ENCODE measurements at places on chromosomes 5 and 9. TPM values are rescaled to one million over a fixed set of nuclear protein-coding genes. Genes with fewer than 3 reads are reported as not detected.

GRCh38 chr9:98807814-98808195, 335 bp downstream of the GALNT12 start:
- H3K4me1 ChIP-seq, result peaks cover 17% of the 10 kb centered on the region
- H3K4me3 ChIP-seq, result peak overlapping the region; percentile 39
- H3K27ac ChIP-seq, result no peak overlapping the region
- no peaks in the 10 kb centered on the region for H3K27me3 ChIP-seq

DNA sequence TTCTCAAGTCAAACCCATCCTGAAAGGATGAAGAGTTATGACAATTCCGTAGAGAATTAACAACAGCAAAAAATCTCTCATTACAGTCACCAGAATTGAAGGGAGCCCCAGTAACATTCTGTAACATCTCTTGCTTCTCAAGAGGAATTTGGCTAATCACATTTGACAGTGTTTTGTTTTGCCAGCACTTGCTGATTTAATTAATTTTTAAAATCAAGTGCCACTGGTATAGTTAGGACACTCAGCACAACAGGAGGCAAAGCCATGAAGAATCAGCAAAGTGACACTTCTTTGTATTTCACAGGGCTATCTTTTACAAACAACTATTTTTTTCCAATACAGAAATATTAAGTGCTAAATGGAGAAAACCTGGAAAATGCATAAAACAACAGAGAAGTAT, 152.8 kb downstream of the MCTP1 start:
- H3K4me1 ChIP-seq, result no peaks in the 10 kb centered on the region
- no peaks in the 10 kb centered on the region for H3K36me3 ChIP-seq
- H3K27ac ChIP-seq, result no peak overlapping the region
- no peak for DNase-seq
- no peak overlapping the region for H3K4me3 ChIP-seq
- no peaks in the 10 kb centered on the region for H3K27me3 ChIP-seq

DNA sequence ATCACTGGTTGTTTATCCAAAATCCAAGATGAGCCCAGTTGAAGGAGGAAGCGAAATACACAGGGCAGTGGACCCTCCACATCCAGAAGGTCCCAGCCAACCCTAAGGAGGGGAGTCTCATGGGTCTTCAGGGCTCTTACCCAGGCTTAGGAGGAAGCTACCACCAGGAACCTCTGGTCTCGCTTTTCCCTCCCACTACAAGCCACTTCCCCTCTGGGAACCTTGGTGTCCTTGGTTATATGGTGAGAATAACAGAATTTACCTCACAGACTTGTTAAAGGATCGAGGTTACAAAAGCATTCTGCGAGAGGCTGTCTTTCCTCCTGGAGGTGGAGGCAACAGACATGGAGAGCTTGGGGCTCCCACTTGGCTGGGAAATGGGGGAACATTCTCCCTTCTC, 3.4 kb downstream of the HIGD2A start:
- DNase-seq, result no peak
- no peak overlapping the region for H3K27ac ChIP-seq
- H3K4me1 ChIP-seq, result peaks cover 24% of the 10 kb centered on the region
- H3K27me3 ChIP-seq, result no peaks in the 10 kb centered on the region

DNA sequence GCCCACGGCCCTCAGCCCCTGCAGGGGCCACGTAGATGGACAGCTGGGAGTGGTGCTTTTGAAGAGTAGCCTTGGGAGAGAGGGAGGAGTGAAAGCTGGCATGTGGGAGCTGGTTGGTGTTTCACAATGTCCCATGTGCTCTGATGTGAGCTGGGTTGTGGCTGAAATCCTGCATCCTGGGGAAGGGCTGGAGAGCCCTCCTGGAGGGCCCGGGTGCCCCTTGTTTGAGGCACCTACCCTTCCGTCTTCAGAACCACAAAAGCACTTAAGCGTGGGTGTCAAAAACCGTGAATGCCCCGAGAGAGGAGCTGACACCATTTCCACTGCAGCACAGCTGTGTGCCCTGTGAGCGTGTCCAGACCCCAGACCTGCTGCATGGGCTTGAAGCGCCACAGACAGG, 199.1 kb upstream of the ZNF618 start:
- H3K4me1 ChIP-seq, result no peaks in the 10 kb centered on the region
- H3K36me3 ChIP-seq, result no peaks in the 10 kb centered on the region
- no peak overlapping the region for H3K27ac ChIP-seq
- H3K4me3 ChIP-seq, result no peak overlapping the region
- no peaks in the 10 kb centered on the region for H3K27me3 ChIP-seq

- no peak overlapping the region for H3K27ac ChIP-seq
- H3K4me1 ChIP-seq, result no peaks in the 10 kb centered on the region
- H3K4me3 ChIP-seq, result no peak overlapping the region
- no peaks in the 10 kb centered on the region for H3K27me3 ChIP-seq
- no peak for DNase-seq
- no peaks in the 10 kb centered on the region for H3K36me3 ChIP-seq
Observed at GRCh38 chr9:82354279-82354659, 365.7 kb downstream of the SPATA31D1 start.

DNA sequence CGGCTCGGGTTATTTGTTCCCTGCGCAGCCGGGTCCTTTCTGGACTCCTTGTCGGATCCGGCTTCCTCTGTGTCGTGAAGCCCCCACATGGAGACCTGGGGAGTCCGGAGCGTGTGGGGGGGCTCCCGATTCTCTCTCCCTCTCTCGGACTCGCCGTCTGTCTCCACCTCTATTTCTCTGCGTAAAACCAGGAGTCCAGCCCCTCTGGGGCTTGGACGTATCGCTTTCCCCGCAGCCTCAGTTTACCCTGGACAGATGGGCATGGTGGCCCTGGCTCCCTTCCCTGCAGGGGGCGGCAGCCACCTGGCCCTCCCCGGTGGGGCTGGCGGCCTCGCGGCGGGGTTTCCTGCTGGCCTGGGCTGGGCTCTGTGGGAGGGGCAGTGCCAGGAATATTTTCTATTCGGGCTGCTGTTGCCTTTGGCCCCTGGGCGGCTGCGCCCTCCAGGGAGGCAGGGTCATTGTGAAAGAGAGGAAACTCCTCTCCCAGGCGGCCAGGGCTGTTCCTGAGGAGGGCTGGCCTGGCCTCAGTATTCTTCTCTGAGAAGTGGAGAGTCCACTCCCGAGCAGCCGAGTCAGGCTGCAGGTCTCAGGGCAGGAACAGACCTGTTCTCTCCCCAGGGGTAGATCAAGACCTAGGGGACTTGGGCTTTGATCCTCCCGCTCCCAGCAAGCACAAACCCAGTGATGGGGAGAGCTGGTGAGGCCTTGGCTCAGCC, 665 bp downstream of the ASS1 start:
- peaks cover 6% of the 10 kb centered on the region for H3K27me3 ChIP-seq

DNA sequence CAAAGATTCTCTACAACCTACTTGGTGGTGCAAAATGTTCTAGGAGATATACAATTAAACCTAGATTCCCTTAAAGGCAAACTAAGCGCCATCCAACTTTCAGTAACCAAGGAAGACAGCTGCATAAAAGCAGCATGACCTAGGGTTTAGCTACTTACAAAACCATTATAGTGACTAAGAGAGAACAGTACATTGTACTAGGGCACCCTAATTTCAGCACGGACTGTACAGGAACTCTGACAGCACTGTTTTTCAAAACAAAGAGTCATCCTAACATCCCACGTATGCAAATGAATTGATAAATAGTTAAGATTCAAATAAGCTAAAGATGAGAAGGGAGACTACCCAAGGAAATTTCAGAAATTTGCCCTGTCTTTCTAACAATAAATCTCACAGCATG, 30.0 kb downstream of the STRBP start:
- H3K36me3 ChIP-seq, result no peaks in the 10 kb centered on the region
- H3K27ac ChIP-seq, result no peak overlapping the region
- H3K4me3 ChIP-seq, result no peak overlapping the region
- H3K4me1 ChIP-seq, result peaks cover 4% of the 10 kb centered on the region
- no peaks in the 10 kb centered on the region for H3K27me3 ChIP-seq

ENTREP1 gene
- 0.20 TPM for total RNA-seq

TMED7 gene
- total RNA-seq, result 47.5 TPM

KCNV2 gene
- not detected for total RNA-seq

ANKDD1B gene
- total RNA-seq, result 0.61 TPM

DMRTA1 gene
- not detected for total RNA-seq

TSSK1B gene
- not detected for total RNA-seq

SOHLH1 gene
- not detected for total RNA-seq

PLCXD3 gene
- total RNA-seq, result not detected

Measured in CD4-positive, alpha-beta memory T cell (primary cell).